Bronchus fibroblast of lung (primary cell): ENCODE measurements at places on chromosomes 11 and 22. TPM values are rescaled to one million over a fixed set of nuclear protein-coding genes. Genes with fewer than 3 reads are reported as not detected.

TEX12 gene
- not detected in 2 replicates for total RNA-seq

TIGD3 gene
- total RNA-seq = 0.30 TPM in 1 of 2 replicates, not detected in the other

B3GAT1 gene
- not detected in 2 replicates for total RNA-seq

PLAAT2 gene
- not detected in 2 replicates for total RNA-seq

SLC1A2 gene
- under 0.01 and 0.17 TPM in 2 replicates for total RNA-seq

ABCG4 gene
- 0.15 and 0.34 TPM in 2 replicates for total RNA-seq

SYCE3 gene
- not detected in 2 replicates for total RNA-seq

RASSF10 gene
- not detected in 2 replicates for total RNA-seq

OR6T1 gene
- not detected in 2 replicates for total RNA-seq

PDGFD gene
- 1.2 and 1.8 TPM in 2 replicates for total RNA-seq

AIFM3 gene
- total RNA-seq = 0.17 and 0.74 TPM in 2 replicates
